Astrocyte of the hippocampus (primary cell): ENCODE measurements at places on chromosomes 5 and 9.
A peak's percentile ranks its signal among the peaks of the same experiment; 100 is the strongest.

GRCh38 chr5:78533356-78533755, 115.2 kb downstream of the LHFPL2 start:
- peak; percentile 52 for DNase-seq

- no peak for DNase-seq
These were observed 162.5 kb downstream of the NFIB start for GRCh38 chr9:14151451-14151850.

DNA sequence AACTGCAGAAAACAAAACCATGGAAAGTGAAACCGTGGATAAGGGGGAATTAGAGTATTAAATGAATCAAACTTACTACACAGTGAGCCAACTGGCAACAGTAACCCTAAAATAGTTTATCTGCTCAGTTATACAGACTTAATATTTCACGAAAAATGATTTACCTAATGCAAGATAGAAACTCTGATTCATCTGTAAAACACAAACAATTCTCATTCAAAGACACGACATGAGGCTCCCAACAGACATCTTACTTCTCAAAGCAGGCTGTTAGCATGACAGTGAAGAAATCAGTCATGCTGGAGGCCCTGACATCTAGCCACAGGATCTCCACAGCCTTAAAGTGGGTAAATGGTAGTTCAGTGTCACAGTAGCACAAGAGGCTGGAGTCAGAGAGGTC, 131.2 kb downstream of the FBN2 start:
- no peak for DNase-seq

- no peak for DNase-seq
These were observed 4.7 kb downstream of the PDLIM4 start for GRCh38 chr5:132261881-132262845.

DNA sequence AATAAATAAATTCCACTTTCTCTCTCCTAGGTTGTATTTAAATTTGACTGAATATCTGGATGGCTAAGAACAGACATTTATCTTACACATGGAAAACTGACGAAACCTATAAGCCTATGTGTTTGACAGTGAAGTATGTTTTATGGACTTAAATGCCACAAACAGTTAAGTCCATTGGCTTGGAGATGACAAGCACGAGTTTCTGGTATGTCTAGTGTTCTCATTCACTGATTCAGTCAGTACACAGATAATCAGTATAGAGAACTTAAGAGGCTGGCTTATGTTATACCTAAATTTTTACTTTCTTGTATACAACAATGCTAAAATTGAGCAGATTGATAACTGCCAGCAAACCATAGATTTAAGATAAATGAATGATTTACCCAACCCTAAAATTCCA, 38.9 kb downstream of the SNAPC3 start:
- DNase-seq = no peak

DNA sequence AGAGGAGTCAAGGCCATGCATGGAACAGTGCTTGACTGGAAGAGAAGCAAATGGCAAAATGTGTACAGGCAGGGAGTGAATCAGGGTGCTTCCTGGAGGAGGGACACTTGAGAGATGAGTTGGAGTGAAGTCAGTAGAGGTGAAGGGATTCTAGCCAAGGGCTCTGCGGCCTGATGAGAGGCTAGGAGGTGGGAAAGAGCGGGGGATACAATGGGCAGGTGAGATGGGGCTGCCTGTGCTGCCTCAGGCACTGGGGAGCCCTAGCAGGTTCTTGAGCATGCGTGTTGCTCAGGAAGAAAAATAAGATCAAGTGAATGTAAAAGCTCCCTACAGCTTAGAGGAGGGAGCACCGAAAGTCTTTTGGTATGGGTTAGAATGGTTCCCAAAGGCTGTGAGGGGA, 22.3 kb downstream of the ERGIC1 start:
- no peak for DNase-seq

- no peak for DNase-seq
These were observed 149.4 kb upstream of the TARS1 start for GRCh38 chr5:33291216-33292000.

GRCh38 chr9:112184946-112185345, 9.8 kb upstream of the SUSD1 start:
- DNase-seq = no peak

DNA sequence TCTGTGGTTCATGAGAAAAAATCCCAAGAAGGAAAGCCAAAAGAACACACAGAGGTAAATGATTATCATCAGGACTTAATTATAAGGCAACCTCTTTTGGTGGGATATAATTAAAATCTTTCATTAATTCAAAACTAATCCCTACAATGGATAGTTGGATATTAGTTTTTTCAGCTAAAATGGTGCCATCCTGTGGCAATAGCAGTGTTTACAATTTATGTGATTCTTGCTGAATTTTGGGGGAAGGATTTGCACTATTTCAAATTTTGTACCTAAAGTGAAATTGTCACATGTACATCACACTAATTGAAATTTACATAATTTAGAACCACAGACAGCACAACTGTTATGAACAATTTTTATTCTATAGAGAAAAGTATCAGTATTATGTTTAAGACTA, 67.0 kb downstream of the CAST start:
- no peak for DNase-seq

GRCh38 chr9:135992486-135993408, 31.6 kb upstream of the UBAC1 start:
- peak; percentile 87 for DNase-seq

DNA sequence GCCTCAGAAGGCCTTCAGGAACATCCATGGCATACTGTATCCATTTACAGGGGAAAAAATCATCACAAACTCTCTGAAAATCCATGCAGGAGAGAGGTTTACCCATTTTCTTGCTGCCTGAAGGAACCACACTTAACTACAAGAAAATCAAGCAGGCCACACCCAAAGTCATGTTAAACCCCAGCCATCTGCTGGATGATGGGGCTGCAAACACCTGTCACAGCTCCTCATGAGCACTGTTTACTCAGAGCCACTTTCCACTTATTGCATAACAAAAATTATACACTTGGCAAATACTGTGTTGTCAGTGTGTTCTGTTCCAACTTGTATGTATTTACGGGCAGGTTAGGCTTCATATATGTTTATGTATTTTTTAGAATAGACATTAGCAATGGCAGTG, 35.8 kb downstream of the PPIC start:
- DNase-seq = no peak

DNA sequence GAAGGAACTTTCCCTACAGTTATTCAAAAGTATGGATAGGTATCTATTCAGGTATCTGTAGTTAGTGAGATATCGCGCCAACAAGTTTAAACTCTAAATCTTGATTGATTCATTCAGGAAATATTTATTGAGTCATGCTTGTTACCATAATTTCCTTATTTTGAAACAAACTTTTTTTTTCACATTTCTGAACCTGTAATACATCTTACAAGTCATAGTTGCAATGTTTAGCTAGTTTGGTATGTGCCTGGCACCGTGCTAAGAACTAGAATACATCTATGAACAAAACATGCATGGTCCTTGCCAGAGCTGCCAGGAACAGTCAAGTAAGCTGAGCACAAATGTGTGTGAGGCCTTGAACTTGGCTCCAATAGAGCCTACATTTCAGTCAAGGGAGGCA, 226.4 kb downstream of the PCSK5 start:
- DNase-seq = no peak
